ENCODE measurements at places on chromosomes 7 and 10. TPM values are rescaled to one million over a fixed set of nuclear protein-coding genes. Genes with fewer than 3 reads are reported as not detected.

DNA sequence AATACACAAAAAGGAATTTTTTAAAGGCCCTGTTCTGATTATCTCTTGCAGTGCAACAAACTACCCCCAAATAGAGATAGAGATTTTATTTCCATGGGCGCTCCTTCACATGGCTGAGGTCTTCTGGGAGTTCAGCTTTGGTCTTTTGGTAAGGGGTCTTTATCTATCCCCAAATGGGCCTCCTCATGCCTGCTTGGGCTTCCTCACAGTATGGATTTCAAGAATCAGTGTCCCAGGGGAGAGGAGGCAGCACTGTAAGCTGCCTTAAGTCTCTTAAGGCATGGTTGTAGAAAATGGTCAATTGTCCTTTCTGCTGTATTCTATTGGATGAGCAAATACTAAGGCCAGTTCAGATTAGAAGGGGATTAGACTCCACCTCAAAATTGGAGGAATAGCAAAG is 966.2 kb downstream of the TYW1 start:
- ATAC-seq: no peak

GRCh38 chr7:23955145-23955544 is 245.1 kb downstream of the STK31 start:
- peak; percentile 21 for ATAC-seq

- no peak for ATAC-seq
Measured at GRCh38 chr7:69893906-69894305, 295.6 kb downstream of the AUTS2 start.

- ATAC-seq: no peak
Measured at GRCh38 chr7:55155351-55156117, 136.7 kb downstream of the EGFR start.

GRCh38 chr7:148912758-148913541 is 28.9 kb upstream of the EZH2 start:
- peak; percentile 74 for ATAC-seq

GRCh38 chr10:44056206-44056605 is 328.7 kb downstream of the CXCL12 start:
- ATAC-seq: no peak

The APBB1IP gene
- total RNA-seq: 46.5 TPM

- ATAC-seq: no peak
Measured at GRCh38 chr10:44619975-44620374, 235.1 kb upstream of the CXCL12 start.

The CEP55 gene
- total RNA-seq: 47.8 TPM

DNA sequence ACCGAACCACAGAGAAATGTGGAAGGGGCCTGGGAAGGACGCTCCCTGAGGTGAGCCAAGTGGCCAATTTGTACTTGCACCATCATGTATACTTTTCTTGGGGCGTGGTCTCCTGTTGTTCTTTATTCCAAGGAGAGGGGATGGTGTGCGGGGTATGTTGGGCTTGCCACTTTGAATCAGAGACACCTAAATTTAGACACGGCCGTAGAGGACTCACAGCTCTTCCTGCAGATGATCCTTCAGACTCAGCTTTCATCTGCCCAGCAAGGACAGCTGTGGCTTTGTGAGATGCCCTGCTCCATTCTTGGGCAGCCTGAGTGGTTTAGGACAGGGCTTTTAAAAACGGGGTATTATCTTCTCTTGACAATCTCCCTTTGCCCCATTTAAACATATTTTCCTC is 473.2 kb downstream of the REEP3 start:
- ATAC-seq: no peak

The NPY4R2 gene
- total RNA-seq: not detected

DNA sequence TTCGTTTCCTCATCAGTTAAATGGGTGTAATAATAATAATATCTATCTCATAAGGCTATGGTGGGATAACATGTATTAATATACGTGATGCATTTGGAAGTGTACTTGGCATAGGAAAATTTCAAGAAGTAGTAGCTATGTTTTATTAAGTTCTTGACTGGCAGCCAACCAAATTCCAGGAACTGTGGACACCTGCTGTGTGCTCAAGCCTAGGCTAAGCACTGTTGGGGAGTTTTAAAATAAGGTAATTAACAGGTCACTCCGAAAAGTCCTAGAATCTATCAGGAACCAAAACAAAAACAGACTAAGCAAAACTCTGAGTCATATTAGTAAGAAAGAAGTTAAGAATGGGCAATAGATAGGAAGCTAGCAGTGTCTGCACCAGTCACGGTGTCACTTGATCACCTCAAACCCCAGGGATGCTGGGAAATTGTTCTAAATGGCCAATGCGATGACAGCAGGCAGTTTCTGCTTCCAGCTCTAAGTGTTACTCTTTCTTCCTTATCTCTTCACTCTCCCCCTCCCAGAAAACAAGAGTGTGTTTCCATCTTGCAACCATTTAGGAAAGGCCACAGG is 92.0 kb upstream of the GDF10 start:
- peak; percentile 60 for ATAC-seq

DNA sequence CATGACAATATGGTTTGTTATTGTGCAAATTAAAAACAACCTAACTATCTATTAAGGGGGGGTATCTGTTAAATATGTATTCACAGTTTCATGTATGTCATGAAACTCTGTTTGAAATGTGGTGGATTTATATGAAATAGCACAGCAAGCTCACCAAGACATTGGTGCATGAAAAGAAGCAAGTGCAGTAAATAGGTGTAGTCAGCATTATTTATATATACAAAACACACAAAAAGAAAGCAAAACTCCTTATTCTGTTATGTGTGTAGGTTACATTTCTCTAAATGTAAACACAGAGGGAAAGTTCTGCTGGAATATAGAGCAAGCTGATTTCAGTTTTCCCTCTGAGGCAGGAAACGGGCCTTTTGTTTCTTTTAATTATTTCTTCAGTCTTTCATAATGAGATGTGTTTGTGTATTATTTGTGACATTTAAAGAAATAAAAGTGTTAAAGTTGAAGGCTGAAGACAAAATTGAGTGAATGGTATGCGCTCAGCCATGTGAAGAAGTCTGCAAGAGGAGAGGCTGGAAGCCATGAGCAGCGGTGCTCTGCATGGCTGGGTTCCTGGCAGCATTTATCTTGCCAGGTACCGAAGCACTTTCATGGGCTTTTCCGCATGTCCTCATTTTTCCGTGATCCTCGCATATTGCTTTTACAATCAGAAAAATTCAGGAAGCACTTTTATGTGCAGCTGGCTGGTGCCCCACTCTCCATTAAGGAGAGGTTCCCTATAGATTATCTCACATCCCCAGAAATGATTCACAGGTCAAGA is 38.5 kb downstream of the GRID1 start:
- no peak for ATAC-seq

The ELN gene
- not detected for total RNA-seq

DNA sequence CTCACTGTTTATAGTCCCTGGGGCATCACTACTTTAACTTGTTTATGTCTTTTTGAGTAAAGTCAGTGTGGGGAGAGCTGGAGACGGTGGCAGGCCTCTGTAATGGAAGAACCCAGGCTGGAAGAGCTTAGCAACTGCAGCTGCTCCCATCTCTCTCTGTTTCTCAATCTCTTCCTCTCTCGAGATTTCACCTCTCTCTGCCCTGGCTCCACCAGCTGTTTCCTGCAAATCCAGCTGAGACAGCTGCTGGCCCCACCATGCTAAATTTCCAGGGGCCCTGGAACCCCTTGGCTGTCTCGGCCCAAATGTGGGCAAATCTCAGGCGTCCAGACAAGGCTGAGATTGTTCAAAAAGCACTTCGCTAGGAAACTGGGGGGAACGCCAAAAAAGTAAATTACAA is 25.8 kb upstream of the SLF2 start:
- ATAC-seq: no peak

DNA sequence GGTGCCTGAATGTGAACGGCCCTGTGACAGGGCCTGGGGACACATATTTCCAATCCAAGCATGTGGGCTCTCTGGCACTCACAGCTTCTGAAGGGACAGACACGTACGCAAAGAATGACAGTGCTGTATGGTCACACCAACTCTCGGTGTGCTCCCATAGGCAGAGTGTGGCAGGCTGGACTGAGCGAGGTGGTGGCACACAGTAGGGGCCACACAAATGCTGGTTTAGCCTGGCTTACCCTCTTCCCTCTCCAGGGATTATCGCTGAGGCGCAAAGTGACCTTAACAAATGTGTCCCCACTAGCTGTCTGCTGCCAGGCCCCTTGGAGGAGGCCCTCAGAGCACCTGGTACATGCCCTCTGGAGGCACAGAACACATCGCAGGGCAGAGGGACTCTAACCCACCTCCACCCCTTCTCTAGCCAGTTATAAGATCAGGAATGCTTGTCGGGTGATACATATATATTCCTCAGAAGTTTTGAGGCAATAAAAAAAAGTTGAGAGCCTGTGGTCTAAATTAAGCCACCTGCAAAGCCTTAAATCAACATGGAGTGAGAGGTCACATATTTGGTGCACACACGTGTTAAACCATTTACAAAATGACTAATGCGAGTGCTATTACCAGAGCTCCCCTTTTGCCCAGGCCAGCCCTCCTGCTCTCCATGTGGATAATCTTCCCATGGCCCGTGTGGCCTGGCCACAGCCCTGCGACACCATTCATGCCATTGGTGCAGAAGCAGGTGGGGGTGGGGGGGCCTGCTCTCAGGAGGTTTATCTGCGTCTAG is 262.8 kb upstream of the GRB10 start:
- no peak for ATAC-seq

DNA sequence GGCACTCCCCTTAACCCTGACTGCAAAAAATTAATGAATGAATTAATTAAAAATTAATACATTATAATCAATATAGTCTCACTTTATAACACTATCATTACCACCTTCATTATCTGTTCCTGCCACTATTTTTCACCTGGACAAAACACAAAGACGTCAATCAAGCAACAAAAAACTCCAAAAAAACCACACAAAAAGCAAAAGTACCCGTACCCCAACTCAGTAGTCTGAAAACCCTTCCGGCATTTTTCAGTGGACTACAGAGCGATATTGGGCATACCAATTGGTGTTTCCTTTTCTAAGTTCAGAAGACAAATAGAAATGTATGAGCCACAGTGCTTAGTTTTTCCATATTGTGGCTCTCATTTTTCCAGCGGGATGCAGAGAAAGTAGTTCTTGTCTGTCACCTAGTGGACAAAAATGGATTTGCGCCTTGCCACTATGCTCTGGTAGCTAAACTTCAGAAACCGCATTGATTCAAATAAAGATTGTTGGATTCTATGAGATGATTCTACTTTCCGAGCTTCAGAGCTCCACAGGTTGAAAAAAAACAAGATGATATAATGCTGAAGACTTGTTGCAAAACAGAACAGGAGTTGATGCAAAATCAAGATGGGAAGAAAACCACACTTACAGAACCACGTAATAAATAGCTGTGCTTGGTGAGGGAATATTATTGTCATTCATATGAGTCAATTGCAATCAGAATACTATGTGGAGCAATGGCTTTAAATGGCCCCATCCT is 50.6 kb upstream of the ITGB1 start:
- peak; percentile 69 for ATAC-seq

DNA sequence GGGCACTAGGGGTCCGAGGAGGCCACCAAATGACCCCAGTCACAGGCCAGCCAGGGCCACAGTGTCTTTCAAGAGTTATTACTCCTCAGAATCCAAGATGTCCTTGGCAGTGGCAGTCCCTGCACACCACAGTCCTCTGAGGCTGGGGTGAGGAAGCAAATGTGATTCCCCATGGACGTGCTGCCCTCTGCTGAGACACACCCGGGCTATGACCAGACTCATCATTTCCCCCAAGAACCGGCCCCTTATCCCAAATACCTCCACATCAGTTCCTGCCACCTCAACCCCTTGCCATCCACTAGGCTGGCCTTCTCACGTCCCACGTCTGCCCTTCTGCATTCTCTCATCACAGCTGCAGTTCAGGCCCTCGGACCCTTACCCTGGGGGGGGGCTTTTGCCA is 5.0 kb downstream of the PRKAG2 start:
- no peak for ATAC-seq

- ATAC-seq: peak; percentile 33
Measured at GRCh38 chr7:25967278-25968204, 184.5 kb upstream of the NFE2L3 start.

The ATG9B gene
- total RNA-seq: 2.9 TPM

DNA sequence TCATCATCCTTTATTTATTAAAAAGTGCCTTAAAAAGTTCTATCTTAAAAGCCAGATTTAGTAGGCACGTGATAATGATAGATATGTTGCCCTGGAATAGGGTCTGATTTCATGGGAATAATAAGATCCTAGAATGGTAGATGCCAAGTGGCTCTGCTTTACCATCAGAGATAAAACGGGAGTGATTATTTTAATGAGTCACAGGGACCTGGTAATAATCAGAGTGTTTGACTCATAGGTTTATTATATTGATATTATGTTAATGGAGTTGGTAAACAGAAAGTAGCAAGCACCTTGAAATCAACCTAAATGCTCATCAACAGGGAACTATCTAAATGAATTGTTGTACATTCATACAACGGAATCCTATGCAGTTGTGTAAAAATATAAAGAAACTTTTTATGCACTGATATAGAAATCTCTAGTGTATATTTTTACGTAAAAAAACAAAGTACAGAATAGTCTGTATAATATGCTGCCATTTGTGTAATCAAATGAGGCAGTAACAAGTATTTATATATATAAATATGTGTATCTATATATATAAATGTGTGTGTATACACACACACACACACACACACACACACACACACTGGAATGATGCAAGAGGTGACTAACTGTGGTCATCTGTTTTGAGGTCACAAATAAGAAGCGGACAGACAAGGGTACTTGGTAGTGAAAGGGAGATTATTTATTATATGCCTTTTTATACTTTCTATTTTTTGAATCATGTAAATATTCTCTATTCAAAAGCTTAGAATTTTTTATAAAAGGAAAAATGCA is 78.6 kb upstream of the DYNC1I1 start:
- ATAC-seq: no peak

GRCh38 chr10:16292366-16292765 is 144.4 kb upstream of the PTER start:
- no peak for ATAC-seq

DNA sequence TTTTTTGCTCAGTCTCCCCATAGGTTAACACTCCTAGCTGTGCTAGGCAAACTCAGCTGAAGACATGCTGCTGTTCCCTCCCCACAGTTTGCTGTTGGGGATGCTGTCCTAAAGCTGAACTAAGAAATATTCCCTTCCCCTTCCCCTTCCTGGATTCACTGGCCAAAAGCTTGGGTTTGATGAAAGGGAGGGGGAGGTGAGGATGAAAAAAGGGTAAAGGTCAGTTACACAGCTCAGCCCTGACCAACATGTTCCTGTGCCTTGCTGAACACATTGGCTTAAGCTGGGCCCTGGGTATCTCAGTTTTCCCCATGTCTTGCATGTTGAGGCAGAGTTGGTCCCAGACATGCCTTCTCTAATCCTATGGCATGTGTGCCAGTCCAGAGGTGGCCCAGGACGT is 15.3 kb downstream of the CCM2 start:
- ATAC-seq: no peak

GRCh38 chr10:11827414-11827813 is 4.3 kb downstream of the PROSER2 start:
- ATAC-seq: no peak

The KLF14 gene
- total RNA-seq: not detected

GRCh38 chr10:123795196-123795780 is 96.3 kb downstream of the CPXM2 start:
- no peak for ATAC-seq

The ECD gene
- total RNA-seq: 29.6 TPM
